ENCODE measurements at places on chromosomes 1 and 21.

GRCh38 chr1:165603810-165604209 is 27.2 kb upstream of the MGST3 start:
- no peak for DNase-seq

DNA sequence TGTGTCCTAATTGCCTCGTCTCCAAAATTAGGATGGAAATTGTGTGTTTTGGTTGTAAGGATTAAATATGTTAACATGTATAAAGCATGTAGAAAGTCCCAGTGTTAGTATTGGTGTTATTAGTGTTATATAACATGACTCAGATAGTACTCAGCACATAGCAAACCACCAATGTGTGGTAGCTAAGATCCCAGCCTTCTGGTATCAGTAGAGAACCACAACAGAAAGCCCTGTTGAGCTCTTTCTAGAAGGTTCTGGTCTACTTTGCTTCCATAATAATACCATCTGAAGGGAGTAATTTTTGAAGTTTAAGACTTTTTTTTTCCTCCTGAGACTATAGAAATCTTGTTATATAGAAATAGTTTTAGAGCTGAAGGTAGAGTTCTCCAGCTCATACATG is 259.3 kb upstream of the SGIP1 start:
- DNase-seq: no peak

- DNase-seq: no peak
Observed at GRCh38 chr1:59697150-59697800, 117.5 kb upstream of the HOOK1 start.

GRCh38 chr1:18297896-18298648 is 182.7 kb upstream of the KLHDC7A start:
- DNase-seq: no peak

GRCh38 chr1:110412576-110412975 is 5.1 kb upstream of the LAMTOR5 start:
- no peak for DNase-seq

DNA sequence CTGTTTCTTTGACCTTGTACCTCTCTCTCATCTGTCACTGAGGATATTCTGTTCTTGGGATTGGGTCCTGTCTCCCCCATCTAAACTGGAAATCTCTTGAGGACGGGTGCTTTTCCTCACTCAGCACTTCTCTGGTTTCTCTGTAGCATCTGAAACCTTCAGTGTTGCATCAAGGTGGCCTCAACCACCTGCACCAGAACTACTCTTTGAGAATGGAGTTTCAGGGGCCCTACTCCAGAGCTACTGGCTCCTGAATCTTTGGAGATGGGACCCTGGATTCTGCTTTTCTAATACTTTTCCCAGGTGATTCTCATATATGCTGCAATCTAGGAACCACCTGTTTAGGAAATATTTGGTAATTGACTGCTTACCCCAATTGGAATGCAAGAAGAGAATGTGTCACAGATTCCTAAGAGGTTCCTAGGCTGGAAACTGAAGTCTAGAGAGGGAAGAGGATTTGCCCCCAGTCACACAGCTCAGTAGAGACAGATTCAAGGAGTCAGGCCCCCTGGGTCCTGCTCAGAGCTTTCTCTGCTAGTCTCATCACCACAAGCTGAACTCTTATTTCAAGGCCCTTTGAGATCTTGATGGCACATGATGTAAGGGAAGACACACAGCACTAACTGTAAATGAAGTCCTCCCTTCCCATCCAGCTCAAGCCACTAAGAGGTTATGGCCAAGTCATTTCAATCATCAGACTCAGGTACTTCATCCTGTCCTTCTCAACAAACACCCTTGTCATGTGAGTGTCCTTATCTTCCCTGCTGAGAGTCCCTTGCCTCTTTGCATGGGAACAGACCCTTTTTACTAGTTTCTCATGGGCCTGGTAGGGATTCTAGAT is 48.7 kb downstream of the EIF2D start:
- no peak for DNase-seq

DNA sequence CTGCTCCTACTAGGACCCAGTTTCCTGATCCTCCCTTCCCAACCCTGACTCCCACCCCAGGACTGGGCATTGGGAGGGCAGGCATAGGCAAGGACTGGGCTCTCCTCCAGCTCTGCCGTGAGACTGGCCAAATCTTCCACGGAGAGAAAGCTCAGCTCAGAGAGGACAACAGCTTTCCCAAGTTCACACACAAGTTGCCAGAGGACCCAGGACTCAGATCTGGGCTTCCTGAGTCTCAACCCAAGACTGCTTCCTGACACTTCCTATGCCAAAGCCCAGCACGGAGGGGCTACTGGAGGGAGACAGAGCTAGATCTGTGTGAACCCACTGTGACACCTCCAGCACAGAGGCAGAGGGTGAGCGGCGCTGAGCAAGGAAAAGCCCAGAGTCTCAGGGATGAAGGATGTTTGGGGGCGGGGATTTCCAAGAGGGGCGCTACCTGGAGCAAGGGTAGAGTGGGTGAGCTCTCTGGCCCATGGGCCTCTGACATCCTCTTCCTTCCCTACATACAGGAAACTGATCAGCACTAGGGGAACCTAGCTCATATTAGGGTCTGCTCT is 7.1 kb downstream of the PDZK1IP1 start:
- no peak for DNase-seq

DNA sequence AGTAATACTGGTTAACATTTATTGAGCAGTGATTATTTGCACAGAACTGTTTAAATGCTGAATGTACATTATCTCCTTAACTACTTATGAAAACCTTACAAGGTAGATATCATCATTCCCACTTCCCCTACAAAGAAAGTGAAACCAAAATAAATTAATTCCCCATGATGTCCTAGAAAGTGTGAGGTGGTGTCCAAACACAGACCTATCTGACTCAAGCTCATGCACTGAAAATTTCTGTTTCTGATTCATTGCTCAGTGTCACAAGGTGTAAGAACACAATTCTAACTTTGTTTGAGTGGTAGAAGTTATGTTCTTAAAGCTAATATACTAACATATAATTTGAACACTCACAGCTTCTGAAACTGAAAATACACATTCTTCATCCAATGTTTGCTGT is 178.7 kb downstream of the MRPL39 start:
- DNase-seq: no peak

DNA sequence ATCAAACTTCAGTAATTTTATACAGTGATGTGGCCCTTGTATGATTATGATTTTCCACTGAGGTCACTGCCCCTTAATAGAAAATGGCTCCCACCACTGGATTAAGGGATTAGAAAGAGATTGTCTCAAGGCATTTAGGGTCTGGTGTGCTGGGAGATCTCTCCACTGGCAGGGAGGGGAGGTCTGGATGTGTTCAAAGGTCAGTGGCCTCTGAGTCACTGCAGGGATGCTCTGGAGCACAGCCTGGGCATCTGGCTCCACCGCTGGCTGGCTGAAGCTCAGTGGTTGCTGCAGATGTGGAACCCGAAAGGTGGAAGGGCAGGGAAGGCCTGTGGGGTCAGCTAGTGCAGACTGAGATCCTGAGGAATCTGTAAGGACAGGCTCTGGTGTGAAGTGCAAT is 18.3 kb upstream of the CHI3L1 start:
- no peak for DNase-seq

GRCh38 chr1:34876406-34876805 is 16.9 kb upstream of the SMIM12 start:
- no peak for DNase-seq

GRCh38 chr1:217453816-217454215 is 177.1 kb downstream of the GPATCH2 start:
- DNase-seq: no peak

All from stimulated activated CD8-positive, alpha-beta memory T cell treated with anti-CD3 and anti-CD28 coated beads, Interleukin-7, amount 100 ng/mL, for 48 hours (primary cell).